ENCODE measurements at places on chromosomes 1 and 21. TPM values are rescaled to one million over a fixed set of nuclear protein-coding genes. Genes with fewer than 3 reads are reported as not detected.

The SLAMF1 gene
- total RNA-seq: 91.7 TPM

DNA sequence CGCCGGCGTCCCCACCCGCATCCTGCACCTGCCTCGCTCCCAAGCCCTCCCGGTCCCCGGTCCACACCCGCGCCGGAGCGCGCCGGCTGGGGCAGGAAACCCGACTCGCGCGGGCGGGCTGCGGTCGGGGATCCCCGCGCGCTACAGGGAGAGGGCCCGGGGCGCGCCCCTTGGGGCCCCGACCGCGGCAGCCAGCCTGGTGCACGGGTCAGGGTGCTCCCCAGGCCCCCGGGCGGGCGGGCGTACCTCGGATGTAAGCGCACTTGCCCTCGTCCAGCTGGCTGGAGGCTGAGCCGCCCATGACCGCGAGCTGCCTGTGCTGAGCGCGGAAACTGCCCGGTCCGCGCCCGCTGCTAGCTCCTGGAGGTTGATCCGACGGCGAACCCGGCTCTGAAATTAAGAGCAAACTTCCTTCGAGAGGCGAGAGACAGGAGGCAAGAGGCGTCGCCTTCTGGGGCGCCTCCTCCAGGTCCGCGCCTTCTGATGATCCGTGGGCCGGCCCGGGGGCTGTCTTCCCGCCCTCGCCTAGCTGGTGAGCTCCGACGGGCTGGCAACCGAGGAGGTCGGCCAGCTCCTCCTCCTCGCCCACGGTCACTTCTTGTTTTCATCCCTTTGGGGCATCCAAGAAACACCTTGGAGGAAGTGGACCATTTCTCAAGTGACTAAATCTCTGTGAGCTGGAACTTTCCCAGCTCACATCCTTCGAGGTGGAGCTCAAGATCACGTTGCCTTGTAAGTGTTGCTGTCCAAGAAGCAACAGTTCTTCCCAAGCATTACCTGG is at the start of gene NIBAN1:
Gene NIBAN1, minus strand, starts transcription at position 453 of the 781 bp plus-strand sequence. Its CDS starts 152 bp downstream, at position 301.
- H3K36me3 ChIP-seq: peaks cover 3% of the 10 kb centered on the region
- H3K27me3 ChIP-seq: peaks cover 2% of the 10 kb centered on the region
- no peak for DNase-seq
- peaks cover 53% of the 10 kb centered on the region for H3K4me1 ChIP-seq
- H3K4me3 ChIP-seq: peak within 1 kb of the TSS; percentile 93
- H3K27ac ChIP-seq: peak within 1 kb of the TSS; percentile 91

The TEX38 gene
- total RNA-seq: not detected

DNA sequence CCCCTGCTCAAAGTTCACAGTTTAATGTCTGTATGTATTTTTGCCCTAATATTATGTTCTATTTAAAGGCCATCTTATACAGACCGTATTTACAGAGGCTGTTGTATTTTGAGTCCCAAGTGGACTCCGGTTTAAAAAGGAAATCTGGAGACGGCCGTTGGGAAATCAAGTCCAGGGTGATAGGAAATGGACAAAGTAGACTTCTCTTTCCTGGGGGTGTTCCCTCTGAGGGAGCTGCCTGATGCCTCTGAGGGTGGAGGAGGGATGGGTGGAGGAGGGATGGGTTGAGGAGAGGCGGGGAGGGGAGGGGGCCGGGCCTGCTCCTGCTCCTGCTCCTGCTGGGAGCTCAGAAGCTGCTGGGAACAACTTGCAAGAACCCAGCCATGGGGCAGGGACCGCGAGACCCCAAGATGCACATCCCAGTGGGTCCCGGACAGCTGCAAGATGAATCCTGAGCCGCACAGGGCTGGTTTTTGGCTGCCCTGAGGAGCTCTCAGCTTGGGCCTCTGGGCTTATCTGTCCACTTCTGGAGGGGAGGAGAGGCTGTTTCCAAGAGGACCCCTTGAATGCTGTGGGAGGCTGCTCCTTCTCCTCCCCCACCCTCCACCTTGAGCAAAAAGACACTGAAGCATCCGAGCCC is 12.0 kb upstream of the ACTL8 start:
- no peaks in the 10 kb centered on the region for H3K4me1 ChIP-seq
- no peak for DNase-seq
- no peak overlapping the region for H3K27ac ChIP-seq
- no peak overlapping the region for H3K4me3 ChIP-seq

DNA sequence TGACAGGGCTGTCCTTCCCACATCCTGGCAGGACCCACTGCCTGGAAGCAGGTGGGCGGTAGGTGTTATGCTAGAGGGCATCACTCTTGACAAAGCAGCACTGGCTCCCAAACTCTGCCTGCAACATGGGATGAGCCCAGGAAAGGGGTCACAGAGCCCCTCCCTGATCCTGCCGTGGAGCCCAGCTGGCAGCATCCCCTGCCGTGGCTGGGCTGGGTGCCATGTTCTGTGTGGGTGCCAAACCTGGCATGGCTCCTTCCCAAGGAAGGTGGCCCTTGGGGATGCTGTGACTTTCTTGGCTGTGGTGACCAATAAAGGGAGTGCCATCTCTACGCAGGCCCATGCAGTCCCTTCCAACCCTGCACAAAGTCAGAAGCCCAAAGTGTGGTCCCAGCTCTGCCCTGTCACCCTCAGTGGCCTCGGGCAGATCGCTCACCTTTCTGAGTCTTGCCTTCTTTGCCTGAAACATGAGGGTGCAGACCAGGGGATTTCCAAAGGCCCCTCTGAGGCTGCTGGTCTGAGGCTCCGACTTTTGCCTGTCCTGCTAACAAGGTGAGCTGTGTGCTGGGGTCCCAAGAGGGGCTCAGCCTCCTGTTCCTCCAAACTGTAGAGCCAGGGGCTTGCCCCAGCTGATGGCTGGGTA is 6.0 kb downstream of the CDK18 start:
- no peak overlapping the region for H3K27ac ChIP-seq
- no peaks in the 10 kb centered on the region for H3K36me3 ChIP-seq
- no peak for DNase-seq
- H3K4me1 ChIP-seq: peaks cover 6% of the 10 kb centered on the region

The BARHL2 gene
- total RNA-seq: not detected

The CFAP141 gene
- not detected for total RNA-seq

DNA sequence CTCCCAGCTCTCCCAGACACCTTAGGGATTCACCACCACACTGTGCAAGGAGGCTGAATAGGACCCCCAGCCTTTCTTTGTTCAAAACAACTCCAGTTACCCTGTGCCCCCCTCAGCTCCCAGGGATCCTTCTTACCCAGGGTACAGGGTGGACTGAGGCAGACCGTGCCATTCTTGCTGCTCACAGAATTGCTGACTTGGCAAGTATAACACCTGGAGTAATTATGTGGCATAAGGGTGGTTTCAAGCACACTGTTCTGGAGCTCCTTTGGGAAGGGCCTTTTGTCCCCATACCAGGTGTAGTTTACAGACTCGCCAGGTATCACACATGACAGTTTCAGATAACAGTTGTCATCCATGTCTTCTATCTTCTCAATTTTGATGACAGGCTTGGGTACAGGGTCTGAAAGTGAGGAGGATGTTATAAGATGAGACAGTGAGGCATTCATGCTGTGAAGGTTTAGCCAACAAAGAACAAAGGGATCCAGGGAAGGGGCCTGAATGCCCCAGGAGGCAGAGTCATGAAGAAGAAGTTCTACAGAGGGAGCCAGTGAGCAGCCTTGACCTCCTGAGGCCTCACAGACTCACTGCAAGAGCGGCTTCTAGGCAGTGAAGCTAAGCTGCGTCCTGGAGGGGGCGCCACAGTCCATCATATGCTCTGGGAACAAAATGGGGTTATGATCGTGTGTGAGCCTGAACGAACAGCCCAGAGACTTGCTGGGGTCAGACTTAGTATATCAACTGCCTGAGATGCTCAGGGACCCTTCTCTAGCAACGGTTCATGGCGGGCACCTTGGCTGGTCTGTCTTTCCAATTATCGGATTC is 30.3 kb downstream of the CD48 start:
- H3K27ac ChIP-seq: peak overlapping the region; percentile 79
- H3K4me3 ChIP-seq: no peak overlapping the region
- peak; percentile 67 for DNase-seq
- H3K36me3 ChIP-seq: peaks cover 97% of the 10 kb centered on the region

The RHD gene
- total RNA-seq: not detected

- H3K36me3 ChIP-seq: no peaks in the 10 kb centered on the region
- DNase-seq: no peak
- no peaks in the 10 kb centered on the region for H3K4me1 ChIP-seq
- H3K27ac ChIP-seq: no peak overlapping the region
Observed at GRCh38 chr1:230771773-230772354, 24.7 kb downstream of the CAPN9 start.

- no peak overlapping the region for H3K27ac ChIP-seq
- H3K4me3 ChIP-seq: no peak overlapping the region
- no peaks in the 10 kb centered on the region for H3K36me3 ChIP-seq
- no peaks in the 10 kb centered on the region for H3K4me1 ChIP-seq
- no peak for DNase-seq
- no peaks in the 10 kb centered on the region for H3K27me3 ChIP-seq
Observed at GRCh38 chr21:26449161-26449560, 123.9 kb downstream of the CYYR1 start.

DNA sequence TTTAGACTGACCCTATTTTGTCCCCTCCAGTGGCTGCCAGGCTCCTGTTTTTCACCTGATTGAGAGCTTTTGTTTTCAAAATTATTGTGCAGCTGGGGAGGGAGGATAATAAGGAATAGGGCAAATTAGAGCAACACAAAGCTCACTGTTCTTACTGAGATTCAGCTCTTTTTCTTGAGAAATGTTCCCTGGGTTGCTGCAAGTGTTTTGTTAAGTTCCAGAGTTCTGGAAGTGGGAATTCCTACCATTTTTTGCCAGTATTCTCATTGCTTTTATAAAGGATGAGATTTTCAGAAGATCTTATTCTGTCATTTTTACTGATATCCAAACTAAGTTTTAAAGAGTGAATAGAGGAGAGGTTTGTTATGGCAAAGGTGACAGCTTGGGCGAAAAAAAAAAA is 417.7 kb downstream of the SIPA1L2 start:
- H3K4me1 ChIP-seq: no peaks in the 10 kb centered on the region
- H3K27me3 ChIP-seq: peaks cover 11% of the 10 kb centered on the region
- no peaks in the 10 kb centered on the region for H3K36me3 ChIP-seq
- DNase-seq: no peak
- no peak overlapping the region for H3K27ac ChIP-seq

DNA sequence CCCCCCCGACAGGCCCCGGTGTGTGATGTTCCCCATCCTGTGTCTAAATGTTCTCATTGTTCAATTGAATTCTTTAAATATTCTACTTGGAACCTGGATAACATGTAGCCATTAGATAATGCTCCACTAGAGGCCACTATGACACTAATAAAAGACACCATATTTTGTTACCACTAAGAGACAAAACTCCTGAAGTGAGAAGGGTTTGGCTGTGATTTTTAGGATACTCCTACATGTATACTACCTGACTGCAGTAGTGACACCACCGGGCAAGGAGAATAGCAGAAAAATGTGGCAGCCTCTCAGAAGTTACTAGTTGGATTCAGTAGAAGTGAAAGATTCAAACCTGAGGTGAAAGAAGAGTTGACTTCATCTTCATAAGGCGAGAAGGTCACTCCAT is 36.0 kb downstream of the F5 start:
- H3K27me3 ChIP-seq: peaks cover 2% of the 10 kb centered on the region
- H3K4me3 ChIP-seq: no peak overlapping the region
- no peaks in the 10 kb centered on the region for H3K4me1 ChIP-seq
- H3K27ac ChIP-seq: no peak overlapping the region
- no peak for DNase-seq
- H3K36me3 ChIP-seq: no peaks in the 10 kb centered on the region

DNA sequence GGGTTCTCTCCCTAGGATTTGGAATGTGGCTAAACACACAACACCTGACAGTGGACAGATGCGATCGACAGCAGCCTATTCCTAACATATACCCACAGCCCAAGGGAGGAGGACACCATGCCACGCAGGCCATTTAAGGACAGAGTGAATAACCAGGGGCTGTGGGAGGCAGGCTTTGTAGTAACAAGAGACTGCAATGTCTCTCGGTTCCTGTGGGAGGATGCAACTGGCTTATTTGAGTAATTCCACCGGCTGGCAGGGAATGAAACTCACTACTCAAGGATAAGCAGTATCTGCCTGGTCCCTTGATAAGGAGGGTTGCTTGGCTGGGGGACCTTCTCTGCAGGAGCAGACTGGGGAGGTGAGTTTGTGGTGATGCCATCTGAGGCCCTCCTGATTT is 109.6 kb downstream of the PCP4 start:
- H3K27me3 ChIP-seq: no peaks in the 10 kb centered on the region
- DNase-seq: no peak
- H3K4me1 ChIP-seq: no peaks in the 10 kb centered on the region

The RER1 gene
- total RNA-seq: 105 TPM

The AJAP1 gene
- total RNA-seq: not detected

DNA sequence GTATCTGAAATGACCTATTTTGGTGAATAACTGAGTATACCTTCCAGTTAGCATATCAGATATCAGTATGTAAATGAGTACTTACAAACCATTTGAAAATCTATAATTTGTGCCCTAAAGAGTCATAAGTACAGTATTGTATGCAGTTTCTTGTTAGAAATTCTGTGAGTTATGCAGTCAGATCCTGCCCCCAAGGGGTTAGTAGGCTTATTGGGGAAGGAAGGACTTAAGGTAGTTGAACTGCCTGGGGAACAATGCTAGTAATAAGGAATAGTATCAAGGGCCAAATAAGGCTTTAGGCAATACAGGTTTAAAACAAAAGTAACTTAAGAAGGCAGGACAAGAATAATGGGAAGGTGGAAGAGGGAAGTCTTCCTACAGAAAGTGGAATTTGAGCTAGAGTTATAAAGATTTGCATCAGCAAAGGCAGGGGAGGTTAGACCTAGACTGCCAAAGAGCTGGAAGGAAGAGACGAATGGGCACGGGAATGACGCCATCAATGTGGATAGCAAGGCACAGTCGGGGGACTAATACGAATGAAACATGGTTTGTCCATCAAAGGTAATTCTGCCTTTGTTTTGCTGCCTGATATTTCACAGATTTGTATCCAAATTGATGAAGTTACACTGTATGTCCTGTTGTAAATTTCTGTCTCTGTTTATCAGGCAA is 182.9 kb upstream of the DPYD start:
- no peak overlapping the region for H3K4me3 ChIP-seq
- no peaks in the 10 kb centered on the region for H3K27me3 ChIP-seq
- H3K36me3 ChIP-seq: no peaks in the 10 kb centered on the region
- no peaks in the 10 kb centered on the region for H3K4me1 ChIP-seq
- no peak overlapping the region for H3K27ac ChIP-seq
- no peak for DNase-seq

The ORC1 gene
- 3.2 TPM for total RNA-seq

GRCh38 chr1:54379555-54380289 is 26.5 kb downstream of the SSBP3 start:
- H3K27me3 ChIP-seq: no peaks in the 10 kb centered on the region
- H3K27ac ChIP-seq: no peak overlapping the region
- no peak overlapping the region for H3K4me3 ChIP-seq
- H3K36me3 ChIP-seq: peaks cover 4% of the 10 kb centered on the region
- H3K4me1 ChIP-seq: peaks cover 37% of the 10 kb centered on the region
- DNase-seq: no peak

Measured in activated B cell treated with CpG ODN at 0.5 μM for 24 hours (primary cell).